ENCODE measurements at places on chromosomes 7 and 10. TPM values are rescaled to one million over a fixed set of nuclear protein-coding genes. Genes with fewer than 3 reads are reported as not detected.

GPR15LG gene
- not detected for polyA plus RNA-seq

CASTOR2 gene
- polyA plus RNA-seq: 10.1 TPM

DNA sequence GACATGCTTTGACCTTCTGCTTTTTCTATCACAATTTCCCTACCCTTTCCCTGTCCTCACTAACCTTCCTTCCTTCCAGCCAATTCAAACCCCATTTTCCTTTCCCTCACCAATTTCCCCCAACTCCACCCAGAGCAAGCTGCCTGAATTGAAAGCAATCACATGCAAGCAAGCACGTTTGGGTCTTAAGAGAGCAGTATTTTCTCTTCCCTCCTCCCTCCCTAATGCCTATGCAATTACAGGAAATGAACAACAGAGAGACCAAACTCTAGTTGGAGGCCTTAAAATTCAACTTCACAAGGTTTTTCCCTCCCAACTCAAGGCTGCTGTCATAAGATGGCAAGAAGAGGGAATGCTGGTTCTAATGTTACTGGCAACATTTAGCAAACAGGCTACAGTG is 117.2 kb downstream of the MYOF start:
- H3K27ac ChIP-seq: no peak overlapping the region
- no peaks in the 10 kb centered on the region for H3K27me3 ChIP-seq

DNA sequence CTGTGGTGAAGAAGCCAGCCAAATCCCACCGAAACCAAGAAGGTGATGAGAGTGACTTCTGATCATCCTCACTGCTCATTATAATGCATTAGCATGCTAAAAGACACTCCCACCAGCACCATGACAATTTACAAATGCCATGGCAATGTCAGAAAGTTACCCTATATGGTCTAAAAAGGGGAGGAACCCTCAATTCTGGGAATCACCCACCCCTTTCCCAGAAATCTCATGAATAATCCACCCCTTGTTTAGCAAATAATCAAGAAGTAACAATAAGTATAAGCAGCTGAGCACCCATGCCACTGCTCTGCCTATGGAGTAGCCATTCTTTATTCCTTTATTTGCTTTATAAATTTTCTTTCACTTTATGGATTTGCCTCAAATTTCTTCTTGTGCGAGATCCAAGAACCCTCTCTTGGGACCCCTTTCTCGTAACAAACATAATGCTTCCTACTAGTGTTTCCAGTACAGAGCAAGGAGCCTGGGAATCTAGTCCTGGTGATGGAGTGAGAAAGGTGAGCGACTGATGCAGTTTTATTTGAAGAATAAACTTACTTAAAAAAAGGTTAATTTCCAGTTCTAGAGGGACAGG is 18.4 kb upstream of the EXOC6 start:
- no peaks in the 10 kb centered on the region for H3K36me3 ChIP-seq
- H3K4me1 ChIP-seq: peaks cover 61% of the 10 kb centered on the region
- DNase-seq: no peak
- H3K27me3 ChIP-seq: no peaks in the 10 kb centered on the region

OR13A1 gene
- polyA plus RNA-seq: not detected

DNA sequence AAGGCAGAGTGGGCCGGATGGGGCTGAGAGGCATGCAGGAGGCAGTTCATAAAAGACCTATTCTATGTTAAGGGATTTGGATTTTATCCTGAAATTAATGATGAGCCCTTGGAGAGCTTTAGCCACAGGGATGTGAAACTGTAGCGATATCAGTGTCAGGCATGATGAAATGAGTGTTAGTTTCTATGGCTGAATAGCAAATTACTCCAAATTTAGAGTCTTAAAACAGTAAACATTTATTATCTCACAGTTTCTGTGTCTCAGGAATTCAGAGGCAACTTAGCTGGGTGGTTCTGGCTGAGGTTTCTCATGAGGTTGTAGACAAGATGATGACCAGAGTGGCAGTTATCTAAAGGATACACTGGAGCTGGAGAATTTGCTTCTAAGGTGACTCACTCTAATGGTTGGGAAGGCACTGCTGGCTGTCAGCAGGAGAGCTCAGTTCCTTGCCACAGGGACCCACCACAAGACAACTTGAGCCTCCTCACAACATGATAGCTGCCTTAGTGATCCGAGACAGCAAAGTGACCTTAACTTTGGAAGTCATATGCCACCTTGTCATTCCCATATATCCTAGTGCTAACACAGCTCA is 36.7 kb upstream of the SFTPD start:
- no peak overlapping the region for H3K4me3 ChIP-seq
- peaks cover 28% of the 10 kb centered on the region for H3K27me3 ChIP-seq
- no peaks in the 10 kb centered on the region for H3K36me3 ChIP-seq
- DNase-seq: no peak
- no peaks in the 10 kb centered on the region for H3K4me1 ChIP-seq

- H3K4me3 ChIP-seq: no peak overlapping the region
- no peaks in the 10 kb centered on the region for H3K27me3 ChIP-seq
Observed at GRCh38 chr10:93475871-93476270, 6.3 kb downstream of the MYOF start.

- H3K27ac ChIP-seq: no peak overlapping the region
- DNase-seq: no peak
- no peak overlapping the region for H3K4me3 ChIP-seq
Observed at GRCh38 chr10:58691528-58691927, 178.9 kb downstream of the BICC1 start.

SYT15B gene
- polyA plus RNA-seq: 0.08 TPM

TMEM196 gene
- not detected for polyA plus RNA-seq

DNA sequence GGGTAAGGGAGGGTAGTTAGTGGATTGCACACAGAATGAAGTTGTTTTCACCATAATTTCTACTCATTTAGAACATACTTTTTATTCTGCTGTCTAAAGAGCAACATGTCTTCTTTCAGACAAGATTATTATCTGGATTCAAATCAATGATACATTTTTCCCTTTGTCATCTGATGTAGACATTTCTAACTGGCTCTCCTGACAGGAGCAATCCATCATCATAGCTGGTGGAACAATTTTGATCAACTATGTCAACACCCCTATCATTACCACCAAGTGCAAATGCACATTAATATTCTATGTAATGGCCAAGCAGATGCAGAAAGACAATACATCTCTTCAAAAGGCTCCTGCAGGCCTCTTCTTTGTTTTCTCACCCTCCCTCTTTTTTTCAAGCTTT is 672.9 kb upstream of the LRRTM3 start:
- H3K4me3 ChIP-seq: no peak overlapping the region
- H3K27me3 ChIP-seq: no peaks in the 10 kb centered on the region
- no peaks in the 10 kb centered on the region for H3K36me3 ChIP-seq
- no peak for DNase-seq
- H3K27ac ChIP-seq: no peak overlapping the region

PIP gene
- not detected for polyA plus RNA-seq

- no peak overlapping the region for H3K4me3 ChIP-seq
Observed at GRCh38 chr7:46387646-46388045, 466.6 kb upstream of the IGFBP3 start.

GRCh38 chr10:6014241-6014761 is 37.0 kb upstream of the IL15RA start:
- peak; percentile 53 for DNase-seq
- H3K4me3 ChIP-seq: no peak overlapping the region
- no peaks in the 10 kb centered on the region for H3K4me1 ChIP-seq
- H3K36me3 ChIP-seq: no peaks in the 10 kb centered on the region
- no peak overlapping the region for H3K27ac ChIP-seq

DNA sequence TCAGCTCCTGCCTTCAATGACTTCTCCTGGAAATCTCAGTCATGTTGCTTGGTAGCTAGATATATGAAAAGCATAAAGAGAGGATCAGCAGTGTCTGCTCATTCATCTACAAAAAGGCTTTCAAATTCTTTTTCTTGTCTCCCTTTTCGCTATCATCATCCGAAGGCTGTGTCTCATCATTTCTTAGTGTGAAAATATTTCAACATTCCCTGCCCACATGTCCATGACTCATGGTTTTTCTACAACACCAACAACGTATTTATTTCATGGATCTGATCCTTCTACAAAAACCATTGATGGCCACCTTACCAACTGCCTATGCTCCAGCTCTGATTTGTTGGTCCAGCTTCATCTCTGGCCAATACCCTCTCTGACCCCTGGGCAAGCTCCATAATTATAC is 472.5 kb upstream of the GHITM start:
- no peaks in the 10 kb centered on the region for H3K4me1 ChIP-seq
- no peak overlapping the region for H3K27ac ChIP-seq
- H3K27me3 ChIP-seq: no peaks in the 10 kb centered on the region
- H3K36me3 ChIP-seq: no peaks in the 10 kb centered on the region

CHAT gene
- polyA plus RNA-seq: not detected

GRCh38 chr7:23713285-23714149 is 3.5 kb downstream of the STK31 start:
- no peaks in the 10 kb centered on the region for H3K4me1 ChIP-seq
- DNase-seq: no peak
- no peak overlapping the region for H3K27ac ChIP-seq
- no peaks in the 10 kb centered on the region for H3K27me3 ChIP-seq
- no peak overlapping the region for H3K4me3 ChIP-seq

DNA sequence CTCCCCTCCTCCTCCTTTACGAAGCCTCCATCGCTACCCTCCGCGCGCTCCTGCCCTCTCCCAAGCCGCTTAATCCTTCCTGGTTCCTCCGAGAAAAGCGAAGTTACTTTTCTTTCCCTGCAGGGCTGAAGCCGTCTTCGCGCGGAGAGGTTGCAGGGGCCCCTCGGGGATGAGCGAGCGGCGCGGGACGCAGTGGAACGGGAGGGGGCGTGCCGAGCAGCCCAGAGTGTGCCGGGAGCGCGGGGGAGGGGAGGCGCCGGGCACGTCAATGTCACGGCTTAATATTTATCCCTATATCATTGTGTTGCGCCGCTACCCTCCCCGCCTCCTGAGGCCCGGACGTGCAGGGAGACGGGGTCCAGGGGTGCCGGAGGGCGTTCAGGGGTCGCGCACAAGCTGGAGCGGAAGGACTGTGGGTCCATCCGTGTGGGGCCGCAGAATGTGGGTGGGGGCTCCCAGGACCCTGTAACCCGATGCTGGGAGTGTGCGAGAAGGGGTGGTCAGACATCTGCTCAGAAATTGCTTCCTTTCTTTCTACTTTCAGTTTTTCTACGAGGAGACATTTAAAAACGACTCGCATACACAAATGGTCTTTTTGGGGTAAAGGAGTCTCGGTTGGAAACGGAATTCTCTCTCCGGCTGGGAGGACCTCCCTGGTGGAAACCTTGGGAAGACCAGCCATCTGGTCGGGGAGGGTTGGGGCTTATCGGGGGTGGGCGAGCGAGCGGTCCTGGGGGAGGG is 2.4 kb downstream of the CDK6 start:
- peak overlapping the region; percentile 78 for H3K27ac ChIP-seq
- H3K36me3 ChIP-seq: no peaks in the 10 kb centered on the region
- DNase-seq: peak; percentile 85
- peaks cover 35% of the 10 kb centered on the region for H3K4me1 ChIP-seq
- H3K27me3 ChIP-seq: no peaks in the 10 kb centered on the region
- peak overlapping the region; percentile 80 for H3K4me3 ChIP-seq

GRCh38 chr10:28135258-28135657 is 136.4 kb upstream of the ODAD2 start:
- peaks cover 40% of the 10 kb centered on the region for H3K4me1 ChIP-seq
- H3K4me3 ChIP-seq: no peak overlapping the region
- no peak for DNase-seq
- no peak overlapping the region for H3K27ac ChIP-seq

AKR1C4 gene
- polyA plus RNA-seq: not detected

- no peak overlapping the region for H3K27ac ChIP-seq
- H3K36me3 ChIP-seq: no peaks in the 10 kb centered on the region
- no peak overlapping the region for H3K4me3 ChIP-seq
- H3K27me3 ChIP-seq: no peaks in the 10 kb centered on the region
- H3K4me1 ChIP-seq: no peaks in the 10 kb centered on the region
Observed at GRCh38 chr7:52584041-52584440, 451.4 kb upstream of the POM121L12 start.

EPDR1 gene
- 0.57 TPM for polyA plus RNA-seq

- H3K4me1 ChIP-seq: no peaks in the 10 kb centered on the region
- DNase-seq: no peak
- H3K36me3 ChIP-seq: no peaks in the 10 kb centered on the region
- no peaks in the 10 kb centered on the region for H3K27me3 ChIP-seq
Observed at GRCh38 chr10:19874791-19875190, 58.6 kb downstream of the PLXDC2 start.

- no peaks in the 10 kb centered on the region for H3K4me1 ChIP-seq
- peaks cover 2% of the 10 kb centered on the region for H3K27me3 ChIP-seq
- no peak overlapping the region for H3K4me3 ChIP-seq
Observed at GRCh38 chr10:118563373-118563890, 32.0 kb downstream of the PRLHR start.

TCERG1L gene
- polyA plus RNA-seq: not detected

- H3K36me3 ChIP-seq: no peaks in the 10 kb centered on the region
- no peaks in the 10 kb centered on the region for H3K27me3 ChIP-seq
- no peak overlapping the region for H3K27ac ChIP-seq
- no peak overlapping the region for H3K4me3 ChIP-seq
- H3K4me1 ChIP-seq: no peaks in the 10 kb centered on the region
Observed at GRCh38 chr10:97825020-97825760, 24.5 kb upstream of the GOLGA7B start.

DNA sequence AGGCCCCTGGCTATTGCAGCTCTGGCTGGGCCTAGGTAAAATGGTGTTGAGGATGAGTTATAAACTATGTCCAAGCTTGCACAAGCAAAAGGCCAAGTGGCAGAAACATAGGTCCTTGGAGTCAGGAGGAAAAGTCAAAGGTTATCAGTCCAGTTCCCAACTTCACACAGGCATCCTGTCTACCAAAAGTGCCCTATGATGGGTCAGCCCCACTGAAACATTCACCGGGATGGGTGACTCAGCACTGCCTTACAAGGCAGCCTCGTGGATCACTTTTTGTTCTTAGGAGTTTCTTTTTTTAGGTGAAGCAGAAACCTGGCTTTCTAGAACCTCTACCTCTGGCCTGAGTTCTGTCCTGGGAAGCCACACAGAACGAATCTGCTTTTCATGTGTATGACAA is 158.8 kb upstream of the LYZL2 start:
- H3K27ac ChIP-seq: peak overlapping the region; percentile 61
- peak; percentile 72 for DNase-seq
- H3K36me3 ChIP-seq: no peaks in the 10 kb centered on the region
- no peak overlapping the region for H3K4me3 ChIP-seq
- H3K4me1 ChIP-seq: peaks cover 51% of the 10 kb centered on the region

GRCh38 chr7:129862682-129863081 is 90.1 kb downstream of the UBE2H start:
- no peak overlapping the region for H3K27ac ChIP-seq
- no peak overlapping the region for H3K4me3 ChIP-seq
- no peaks in the 10 kb centered on the region for H3K27me3 ChIP-seq
- no peaks in the 10 kb centered on the region for H3K36me3 ChIP-seq
- H3K4me1 ChIP-seq: no peaks in the 10 kb centered on the region
